IMR-90 (cell line): ENCODE measurements at places on chromosomes 7 and 10. TPM values are rescaled to one million over a fixed set of nuclear protein-coding genes. Genes with fewer than 3 reads are reported as not detected.

DNA sequence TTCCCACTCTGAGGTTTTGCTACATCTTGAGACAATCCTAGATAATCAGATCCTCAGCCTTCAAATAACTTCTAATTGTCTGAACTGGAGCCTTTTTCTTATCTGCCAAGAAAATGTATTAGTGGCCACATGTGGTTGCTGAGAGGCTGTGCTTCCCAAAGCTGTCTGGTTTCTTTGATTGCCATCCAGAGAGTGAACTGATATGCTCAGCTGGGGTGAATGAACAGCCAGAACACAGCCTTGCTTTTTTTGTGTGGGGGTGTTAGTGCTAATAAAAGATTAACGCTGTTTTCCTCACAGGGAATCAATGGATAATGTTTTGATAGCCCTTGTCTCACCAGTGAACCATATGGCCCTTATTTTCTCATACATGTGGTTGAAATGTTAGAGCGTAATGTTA is 66.9 kb downstream of the BBS9 start:
- H3K4me1 ChIP-seq, result peaks cover 3% of the 10 kb centered on the region; the same call in 1 of the 2 replicates
- H3K27ac ChIP-seq, result no peak overlapping the region
- no peak overlapping the region for H3K4me3 ChIP-seq
- peak; percentile 8 for DNase-seq
- H3K27me3 ChIP-seq, result no peaks in the 10 kb centered on the region
- H3K36me3 ChIP-seq, result no peaks in the 10 kb centered on the region

GRCh38 chr7:92797284-92797683 is 39.1 kb downstream of the CDK6 start:
- peaks cover 3% of the 10 kb centered on the region; the same call in 1 of the 2 replicates for H3K36me3 ChIP-seq
- no peak overlapping the region for H3K4me3 ChIP-seq
- H3K27me3 ChIP-seq, result no peaks in the 10 kb centered on the region
- peaks cover 26% of the 10 kb centered on the region for H3K4me1 ChIP-seq
- peak; percentile 41 for DNase-seq

- no peak overlapping the region for H3K4me3 ChIP-seq
- DNase-seq, result peak; percentile 5
- no peaks in the 10 kb centered on the region for H3K4me1 ChIP-seq
- no peaks in the 10 kb centered on the region for H3K36me3 ChIP-seq
- no peaks in the 10 kb centered on the region for H3K27me3 ChIP-seq
- H3K27ac ChIP-seq, result no peak overlapping the region
These were observed 35.7 kb downstream of the GFRA1 start for GRCh38 chr10:116237260-116237659.

The PTF1A gene
- not detected in 2 replicates for polyA plus RNA-seq

The TRIM50 gene
- polyA plus RNA-seq, result not detected in 2 replicates

- no peak for DNase-seq
- no peaks in the 10 kb centered on the region for H3K36me3 ChIP-seq
- no peaks in the 10 kb centered on the region; the same call in 1 of the 2 replicates for H3K27me3 ChIP-seq
- no peak overlapping the region for H3K27ac ChIP-seq
- H3K4me3 ChIP-seq, result no peak overlapping the region
These were observed 20.9 kb downstream of the GPR146 start for GRCh38 chr7:1065263-1065584.

The MYH16 gene
- polyA plus RNA-seq, result 0.03 and 0.09 TPM in 2 replicates
